Fibroblast of skin of abdomen (primary cell): ENCODE measurements at places on chromosomes 2 and 18.

DNA sequence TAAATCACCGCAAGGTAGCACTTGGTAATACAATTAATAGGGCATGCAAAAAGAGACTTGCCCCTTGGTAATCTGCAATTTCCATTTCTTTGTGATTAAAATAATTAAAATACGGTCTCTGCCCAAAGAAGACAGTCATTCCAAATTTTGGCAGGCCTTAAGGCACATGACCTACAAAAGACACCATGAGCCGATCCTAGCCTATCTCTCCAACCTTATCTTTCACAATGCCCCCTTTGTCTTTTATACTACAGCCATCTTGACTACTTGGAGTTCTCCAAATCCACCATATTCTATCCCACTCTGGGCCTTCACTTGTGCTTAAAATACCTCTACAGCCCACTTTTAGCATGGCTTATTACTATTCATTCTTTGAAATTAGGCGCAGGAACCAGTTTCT lies 23.3 kb downstream of the CFAP210 start:
- DNase-seq = no peak

GRCh38 chr2:130310881-130311280 lies 31.8 kb upstream of the IMP4 start:
- DNase-seq = no peak

DNA sequence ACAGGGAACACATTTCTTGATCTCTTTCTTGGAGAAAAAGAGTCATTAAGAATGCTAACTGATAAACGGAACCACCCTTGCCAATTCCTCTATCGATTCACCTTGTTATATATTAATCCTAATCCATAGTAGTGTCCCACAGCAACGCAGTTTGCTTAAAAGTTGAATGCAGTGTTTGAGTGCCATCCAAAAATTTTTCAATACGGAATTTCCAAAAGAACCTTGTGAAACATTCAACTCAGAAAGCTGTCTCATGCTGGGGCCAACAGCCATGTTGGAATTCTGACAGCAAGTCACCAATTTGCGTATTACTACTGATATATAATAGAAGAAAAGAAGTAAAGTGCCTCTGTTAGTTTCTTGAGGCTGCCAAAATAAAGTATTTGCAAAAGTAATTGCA lies 42.3 kb downstream of the ANXA4 start:
- no peak for DNase-seq

- DNase-seq = no peak
These were observed 11.4 kb downstream of the TXNDC2 start for GRCh38 chr18:9897129-9897528.

- DNase-seq = peak; percentile 51
These were observed 13.3 kb downstream of the SERTAD2 start for GRCh38 chr2:64640153-64641044.

DNA sequence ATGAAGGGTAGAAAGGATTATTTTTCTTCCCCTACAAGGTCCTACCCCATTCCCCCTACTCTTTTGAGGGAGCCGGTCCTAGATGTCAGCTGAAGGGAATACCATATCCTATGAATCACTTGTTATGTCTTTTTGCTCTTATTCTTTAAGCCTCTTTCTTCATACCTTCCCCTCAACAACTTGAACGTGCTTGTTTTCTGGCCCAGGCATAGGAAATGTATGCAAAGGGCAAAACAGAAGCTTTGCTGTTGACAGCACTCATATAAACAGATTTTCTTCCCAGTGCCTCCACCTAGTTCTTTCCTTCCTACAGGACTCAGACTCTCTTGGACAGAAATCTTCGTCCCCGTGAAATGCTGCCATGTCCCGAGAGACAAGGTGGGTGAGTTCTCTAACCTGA lies 64.6 kb downstream of the TMEM17 start:
- no peak for DNase-seq

- DNase-seq = no peak
These were observed 92.6 kb downstream of the LDLRAD4 start for GRCh38 chr18:13311193-13311592.

- DNase-seq = no peak
These were observed 13.5 kb upstream of the CNDP2 start for GRCh38 chr18:74482697-74483096.
